ENCODE measurements at places on chromosomes 7 and 10. TPM values are rescaled to one million over a fixed set of nuclear protein-coding genes. Genes with fewer than 3 reads are reported as not detected.

Gene PTN
- 15.3 TPM for total RNA-seq

Gene NHLRC2
- total RNA-seq: 4.9 TPM

Gene GPR146
- not detected for total RNA-seq

Gene DYNC1I1
- 0.71 TPM for total RNA-seq

Gene LFNG
- total RNA-seq: 3.5 TPM

Gene EBLN1
- total RNA-seq: not detected

Gene LAMB4
- total RNA-seq: under 0.01 TPM

Gene TLX1
- total RNA-seq: not detected

Gene KLHDC10
- 11.5 TPM for total RNA-seq

Gene GIMAP5
- total RNA-seq: not detected

Gene TMEM178B
- total RNA-seq: not detected

Gene NRG3
- not detected for total RNA-seq

Gene LRRD1
- total RNA-seq: not detected

Gene ANKRD2
- not detected for total RNA-seq

Gene ODAD2
- 1.8 TPM for total RNA-seq

Gene LRRC61
- total RNA-seq: 1.7 TPM

Gene SGCE
- total RNA-seq: 135 TPM

Gene TMEM140
- total RNA-seq: 6.9 TPM

Gene SPDYE5
- total RNA-seq: not detected

Gene ADD3
- 54.2 TPM for total RNA-seq

Gene GUSB
- total RNA-seq: 25.0 TPM

Gene PDLIM1
- 34.9 TPM for total RNA-seq
